NCI-H1092 treated with DMSO at 0.1 percent for 48 hours (cell line): ENCODE measurements at places on chromosomes 7 and 10.

GRCh38 chr7:130818056-130818455 lies 84.0 kb upstream of the KLF14 start:
- no peak for DNase-seq

DNA sequence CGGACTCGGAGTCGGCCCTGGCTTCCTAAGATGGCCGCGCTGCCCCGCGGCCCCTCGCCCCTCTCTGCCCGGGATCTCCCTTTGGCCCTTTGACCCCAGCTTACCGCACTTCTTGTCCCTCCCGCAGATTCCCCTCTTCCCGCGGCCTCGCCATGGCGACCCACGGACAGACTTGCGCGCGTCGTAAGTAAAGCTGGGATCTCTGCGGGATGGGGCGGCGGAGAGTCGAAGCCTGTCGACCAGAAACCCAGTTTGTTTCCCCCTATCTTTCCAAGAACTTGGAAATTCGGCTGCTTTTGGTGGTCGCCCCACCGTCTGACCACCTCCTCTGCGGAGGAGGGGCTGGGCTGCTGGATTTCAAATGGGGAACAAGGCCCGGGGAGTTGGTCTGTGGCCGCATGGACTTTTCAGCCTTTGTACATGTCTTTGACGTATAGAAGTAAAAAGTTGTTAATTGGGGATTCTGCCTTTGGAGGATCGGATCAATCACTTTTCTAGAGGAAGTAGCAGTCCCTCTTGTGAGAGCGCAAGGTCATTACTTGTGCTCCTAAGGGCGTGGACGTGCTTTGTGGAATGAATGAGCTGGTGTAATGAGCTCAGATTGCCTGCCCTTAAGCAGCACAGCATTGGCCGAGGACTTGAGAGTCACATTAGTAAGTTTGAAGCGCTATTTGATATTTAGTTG lies 553 bp downstream of the VDAC2 start:
- no peak for DNase-seq

DNA sequence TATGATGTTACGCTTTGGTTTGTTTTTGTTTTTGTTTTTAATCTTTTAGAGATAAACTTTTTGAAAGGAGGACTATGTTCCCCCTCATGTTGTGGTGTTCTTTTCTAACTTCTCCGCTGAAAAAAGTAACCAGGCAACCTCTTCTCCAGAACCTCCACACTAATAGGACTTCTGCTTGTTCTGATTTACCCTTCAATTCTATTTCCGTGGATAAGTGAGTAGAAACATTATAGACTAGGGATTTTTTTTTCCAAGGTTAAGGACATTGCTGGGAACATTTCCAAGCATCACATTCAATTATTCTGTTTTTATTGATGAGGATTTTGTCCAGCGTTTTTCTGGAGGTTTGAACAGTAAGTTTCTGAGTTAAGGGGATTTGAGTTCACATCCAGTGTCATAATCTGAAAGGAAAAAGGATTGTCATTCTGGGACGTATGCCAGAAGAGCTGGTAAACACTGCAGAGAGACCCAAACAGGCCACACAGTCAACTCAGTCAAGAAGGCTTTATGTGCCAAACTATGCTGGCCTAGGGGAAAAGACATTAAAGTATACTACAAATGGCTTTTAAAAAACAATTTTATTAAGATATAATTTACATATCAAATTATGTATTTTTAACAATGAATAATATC lies 28.3 kb upstream of the RALA start:
- peak; percentile 69 for DNase-seq

DNA sequence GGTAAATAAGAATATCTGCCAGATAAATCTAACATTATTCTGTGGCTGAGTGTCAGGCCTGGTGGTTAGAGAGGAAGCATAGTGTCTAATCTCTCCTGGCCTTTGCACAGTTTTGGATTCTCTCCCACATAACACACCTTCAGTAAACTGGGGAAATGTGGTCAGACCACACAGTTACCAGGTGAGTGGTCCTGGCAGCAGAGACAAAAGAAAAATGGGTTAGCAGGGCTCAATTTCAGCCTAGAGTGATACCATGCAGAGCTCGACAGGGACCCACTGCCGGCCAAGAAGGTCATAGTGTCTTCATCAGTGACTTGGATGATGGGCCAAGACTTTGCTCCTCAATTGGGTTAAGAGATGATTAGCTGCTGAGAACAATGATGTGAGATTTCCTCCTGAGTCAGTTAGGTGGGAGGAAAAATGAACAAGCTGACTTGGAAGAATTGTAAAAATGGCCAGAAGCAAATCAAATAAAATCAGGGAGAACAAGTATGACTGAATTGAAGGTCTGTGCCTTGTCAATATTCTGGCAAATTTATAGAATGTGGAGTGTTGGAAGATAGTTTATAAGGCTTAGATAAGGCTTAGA lies 69.2 kb upstream of the EFCAB10 start:
- no peak for DNase-seq

- no peak for DNase-seq
These were observed 83.5 kb downstream of the SPDYE5 start for GRCh38 chr7:75575488-75576121.
